ENCODE measurements at places on chromosomes 6 and 20. TPM values are rescaled to one million over a fixed set of nuclear protein-coding genes. Genes with fewer than 3 reads are reported as not detected.

- no peak for DNase-seq
Observed at GRCh38 chr6:148451690-148452089, 109.1 kb downstream of the SASH1 start.

The RHAG gene
- total RNA-seq, result not detected

The NHSL1 gene
- total RNA-seq, result 0.13 TPM

DNA sequence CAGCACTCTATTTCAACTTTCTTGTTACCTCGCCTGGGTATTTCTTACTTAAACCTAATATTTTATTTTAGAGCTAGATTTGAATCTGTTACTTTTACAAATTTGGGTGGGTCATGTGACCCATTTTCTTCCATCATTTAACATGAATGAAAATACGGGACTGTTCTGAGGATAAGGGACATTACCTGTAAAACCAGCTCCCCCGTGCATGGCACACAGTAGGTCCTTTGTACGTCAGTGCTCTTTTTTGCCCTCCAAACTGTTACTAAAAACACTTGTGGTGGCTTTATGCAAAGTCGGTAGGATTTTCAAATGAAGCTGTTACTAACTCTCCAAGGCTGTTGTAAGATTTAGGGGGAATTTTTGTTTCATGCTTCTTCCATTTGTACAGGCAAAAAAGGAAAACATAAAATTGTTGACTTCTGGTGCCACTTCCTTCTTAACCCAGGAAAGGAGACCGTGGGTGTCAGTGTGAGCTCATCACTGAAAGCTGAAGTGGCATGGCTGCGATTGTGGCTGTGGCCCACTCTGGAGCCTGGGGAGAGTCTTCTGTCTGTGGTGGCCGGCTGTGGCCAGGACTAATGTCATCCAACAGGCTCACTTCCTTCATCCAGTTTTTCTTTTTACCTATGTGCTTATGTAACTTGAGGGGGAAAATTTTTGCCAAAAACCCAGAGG lies 40.2 kb upstream of the PXDC1 start:
- DNase-seq, result no peak

The WFDC10B gene
- not detected for total RNA-seq

- DNase-seq, result no peak
Observed at GRCh38 chr20:61497029-61497627, 245.1 kb downstream of the CDH4 start.

Measured in naive thymus-derived CD4-positive, alpha-beta T cell (primary cell).